ENCODE measurements at places on chromosomes 1 and 21.

DNA sequence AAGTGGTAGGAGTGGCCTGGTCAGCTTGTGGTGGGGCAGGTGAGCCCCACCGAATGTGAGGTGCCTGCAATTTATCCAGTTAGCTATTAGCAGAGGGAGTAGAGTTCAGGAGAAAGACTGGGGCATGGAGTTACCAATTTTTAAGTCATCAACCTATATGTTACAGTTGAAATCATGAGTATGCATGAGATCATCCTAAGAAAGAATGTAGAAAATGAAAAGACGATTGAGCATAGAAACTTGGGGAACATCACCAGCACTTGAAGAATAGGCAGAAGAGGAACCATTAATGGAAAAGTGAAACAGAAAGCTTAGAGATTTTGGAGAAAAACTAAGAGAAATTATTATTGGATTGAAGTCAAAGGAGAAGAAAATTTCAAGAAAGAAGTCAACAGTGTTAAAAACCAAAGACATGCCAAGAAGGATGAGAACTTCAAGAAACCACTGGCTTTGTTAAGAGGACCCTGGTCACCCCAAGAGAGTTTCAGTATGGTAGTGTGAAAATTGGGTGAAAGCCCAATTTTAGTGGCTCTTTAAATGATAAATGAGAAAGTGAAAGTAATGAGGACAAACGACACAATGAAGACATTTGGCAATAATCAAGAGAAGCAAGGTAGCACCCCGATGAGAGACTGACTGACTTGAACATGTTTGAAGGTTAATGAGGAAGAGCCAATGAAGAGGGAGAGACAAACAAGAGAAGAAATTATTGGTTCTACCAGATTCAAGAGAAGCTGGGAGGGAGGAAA is 36.7 kb downstream of the DNASE2B start:
- DNase-seq = no peak

DNA sequence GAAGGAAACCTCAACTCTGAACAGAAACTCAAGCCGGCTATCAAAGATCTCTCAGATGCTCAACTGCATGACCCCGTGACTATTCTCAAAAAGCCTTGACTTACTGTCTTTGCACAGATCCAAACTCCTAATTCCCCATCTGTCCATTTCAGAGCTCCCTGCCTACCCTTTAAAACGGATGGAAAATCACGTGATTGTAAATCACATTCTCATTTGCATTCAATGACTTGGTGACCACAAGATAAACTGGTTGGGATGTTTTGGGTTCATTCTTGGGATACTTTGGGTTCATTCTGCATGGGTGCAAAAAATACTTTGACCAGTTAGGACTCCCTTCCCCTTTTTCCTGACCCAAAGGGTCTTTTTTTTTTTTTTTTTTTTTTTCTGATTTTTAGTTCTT is 41.3 kb upstream of the RUNX1 start:
- no peak for DNase-seq

- DNase-seq = no peak
Measured at GRCh38 chr1:10830961-10831668, 34.7 kb upstream of the CASZ1 start.

- no peak for DNase-seq
Measured at GRCh38 chr21:35764586-35764985, 295.7 kb downstream of the SETD4 start.

DNA sequence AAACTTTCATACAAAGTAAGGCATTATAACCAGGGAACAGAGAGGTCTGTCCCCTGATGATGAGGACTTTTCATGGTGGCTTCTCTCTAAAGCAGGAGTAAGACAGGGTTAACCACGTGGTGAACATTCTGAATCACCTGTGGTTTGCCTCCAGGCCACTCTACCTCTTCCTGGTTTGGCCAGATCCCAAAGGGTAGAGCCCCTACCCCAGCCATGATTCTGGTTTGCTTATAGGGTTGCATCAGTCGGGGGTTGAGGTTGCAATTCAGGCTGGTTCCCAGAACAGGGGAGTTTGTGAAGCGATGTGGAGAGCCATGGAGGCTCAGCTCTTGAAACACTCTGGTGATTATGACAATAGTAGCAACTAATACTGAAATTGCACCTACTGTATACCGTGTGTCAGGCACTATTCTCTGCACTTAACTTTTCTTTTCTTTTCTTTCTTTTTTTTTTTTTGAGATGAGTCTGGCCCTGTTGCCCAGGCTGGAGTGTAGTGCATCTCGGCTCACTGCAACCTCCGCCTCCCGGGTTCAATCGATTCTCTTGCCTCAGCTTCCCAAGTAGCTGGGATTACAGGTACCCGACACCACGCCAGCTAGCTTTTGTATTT is 8.3 kb downstream of the CNR2 start:
- no peak for DNase-seq

DNA sequence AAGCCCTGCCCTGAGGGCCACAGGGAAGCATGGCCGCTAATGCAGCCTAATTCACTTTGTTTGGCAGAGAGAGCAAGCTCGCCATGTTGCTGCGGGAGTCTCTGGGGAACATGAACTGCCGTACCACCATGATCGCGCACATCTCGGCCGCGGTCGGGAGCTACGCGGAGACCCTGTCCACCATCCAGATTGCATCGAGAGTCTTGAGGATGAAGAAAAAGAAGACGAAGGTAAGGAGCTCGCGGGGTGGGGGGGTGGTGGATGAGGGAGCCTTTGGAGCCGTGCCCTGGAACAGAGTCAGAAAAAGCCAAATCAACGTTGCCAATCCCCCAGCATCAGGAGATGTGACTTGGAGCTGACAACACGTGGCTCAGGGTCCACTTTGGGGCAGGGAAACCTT is 529.4 kb downstream of the KIF26B start:
- DNase-seq = no peak

- no peak for DNase-seq
Measured at GRCh38 chr1:62177621-62178020, 17.0 kb upstream of the L1TD1 start.

DNA sequence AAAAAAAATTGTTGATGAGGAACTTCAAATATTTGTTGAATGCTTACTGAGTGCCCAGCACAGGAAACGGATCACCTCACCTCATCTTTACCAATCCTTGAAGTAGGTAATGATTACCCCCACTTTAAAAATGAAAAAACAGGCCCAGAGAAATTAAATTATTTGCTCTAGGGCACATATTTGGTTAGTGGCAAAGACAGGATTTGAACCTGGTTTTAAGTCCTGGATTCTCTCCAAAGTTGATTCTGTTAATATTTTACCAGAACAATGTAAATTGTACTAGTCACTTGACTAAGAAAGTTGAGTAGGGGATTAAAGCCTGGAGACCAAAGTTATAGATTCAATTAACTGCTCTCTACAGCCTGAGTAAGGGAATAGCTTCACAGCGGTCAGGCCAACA is 97.9 kb downstream of the GIPC2 start:
- DNase-seq = no peak

- DNase-seq = no peak
Measured at GRCh38 chr21:34545079-34545884, 33.3 kb upstream of the KCNE1 start.

DNA sequence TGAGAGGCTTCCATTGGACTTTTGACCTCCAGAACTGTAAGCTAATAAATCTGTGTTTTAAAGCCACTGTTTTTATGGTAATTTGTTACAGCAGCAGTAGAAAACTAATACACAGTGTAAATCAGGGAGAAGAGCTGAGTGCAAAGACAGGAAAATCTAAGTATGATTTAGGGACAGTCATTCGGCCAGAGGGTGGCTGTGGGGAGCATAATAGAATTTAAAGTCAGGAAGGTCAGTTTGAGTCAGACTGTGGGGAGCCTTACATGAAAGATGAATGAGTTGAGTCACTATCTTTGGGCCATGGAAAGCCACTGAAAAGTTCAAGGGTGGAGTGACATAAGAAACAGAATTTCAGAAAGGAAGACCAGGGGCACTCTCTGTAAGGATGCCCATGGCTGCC is 52.4 kb upstream of the SSX2IP start:
- DNase-seq = no peak

- no peak for DNase-seq
Measured at GRCh38 chr1:207003210-207003609, 29.3 kb downstream of the C1orf116 start.

DNA sequence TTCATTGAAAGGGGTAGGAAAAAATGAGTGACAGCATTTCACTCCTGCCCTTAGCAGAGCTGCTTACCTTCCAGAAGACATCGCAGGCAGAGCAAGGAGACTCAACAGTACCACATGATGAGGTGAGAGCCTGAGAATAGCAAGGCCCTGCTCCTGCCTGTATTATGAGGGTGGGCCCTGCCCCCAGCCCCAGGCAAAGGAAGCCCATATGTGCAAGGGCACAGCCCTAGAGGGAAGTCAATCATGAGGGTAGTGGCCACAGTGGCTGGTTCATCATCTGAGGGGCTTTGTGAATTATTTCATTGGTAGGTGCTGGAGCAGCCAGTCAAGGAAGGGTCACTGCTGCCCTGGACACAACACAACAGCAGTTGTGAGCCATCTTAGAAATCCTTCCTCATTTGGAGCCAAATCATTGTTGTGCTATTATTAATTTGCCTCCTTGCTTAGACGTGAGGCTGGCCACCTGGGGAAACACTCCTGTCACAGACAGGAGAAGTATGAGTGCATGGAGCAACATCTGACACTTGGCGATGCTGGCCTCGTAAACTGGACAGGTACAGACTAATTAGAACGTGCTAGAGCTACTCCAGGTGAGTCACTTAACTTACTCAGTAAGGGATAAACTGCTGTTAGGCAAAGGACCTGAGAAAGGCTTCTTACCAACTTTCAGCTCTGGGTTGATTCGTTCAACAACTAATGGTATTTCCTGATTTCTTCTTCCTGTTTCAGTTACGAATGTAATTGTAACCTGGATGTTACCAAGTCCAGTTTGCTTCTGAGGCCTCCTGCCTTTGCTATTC is 22.7 kb upstream of the ACBD6 start:
- no peak for DNase-seq

DNA sequence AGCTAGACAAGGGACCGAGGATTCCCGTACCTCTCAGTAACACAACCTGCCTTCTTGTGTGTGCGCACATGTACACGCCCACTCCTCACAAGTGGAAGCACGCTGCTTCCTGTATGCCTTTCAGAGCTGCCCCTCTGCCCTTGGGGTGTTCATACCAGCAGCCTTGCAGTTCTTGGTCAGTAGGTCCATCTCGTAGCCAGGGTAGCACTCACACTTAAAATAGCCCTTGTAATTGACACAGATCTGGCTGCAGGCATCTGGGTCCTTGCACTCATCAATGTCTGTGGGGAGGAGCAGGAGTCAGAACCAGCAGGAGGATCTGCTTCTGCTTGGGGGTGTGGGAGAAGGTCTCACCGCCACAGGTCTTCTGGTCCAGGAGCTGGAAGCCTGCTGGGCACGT is 32.6 kb upstream of the MAGOH start:
- no peak for DNase-seq

GRCh38 chr1:211524521-211524920 is 32.6 kb upstream of the RD3 start:
- DNase-seq = no peak

GRCh38 chr1:207495801-207496792 is at the start of gene CR1:
Gene CR1 (plus strand): TSS chr1:207496157. CDS start chr1:207496268, 111 bp downstream.
- no peak for DNase-seq

- DNase-seq = no peak
Measured at GRCh38 chr1:52867087-52867863, 24.7 kb downstream of the ZYG11A start.

DNA sequence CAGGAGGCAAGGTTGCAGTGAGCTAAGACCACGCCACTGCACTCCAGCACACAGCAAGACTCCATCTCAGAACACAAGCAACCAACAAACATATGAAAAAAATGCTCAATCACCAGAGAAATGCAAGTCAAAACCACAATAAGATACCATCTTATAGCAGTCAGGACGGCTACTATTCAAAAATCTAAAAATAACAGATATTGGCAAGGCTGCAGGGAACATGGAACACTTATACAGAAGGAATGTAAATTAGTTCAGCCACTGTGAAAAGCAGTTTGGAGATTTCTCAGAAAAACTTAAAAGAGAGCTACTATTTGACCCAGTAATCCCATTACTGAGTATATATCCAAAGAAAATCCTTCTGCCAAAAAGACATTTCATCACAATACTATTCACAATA is 27.6 kb upstream of the POGK start:
- no peak for DNase-seq

DNA sequence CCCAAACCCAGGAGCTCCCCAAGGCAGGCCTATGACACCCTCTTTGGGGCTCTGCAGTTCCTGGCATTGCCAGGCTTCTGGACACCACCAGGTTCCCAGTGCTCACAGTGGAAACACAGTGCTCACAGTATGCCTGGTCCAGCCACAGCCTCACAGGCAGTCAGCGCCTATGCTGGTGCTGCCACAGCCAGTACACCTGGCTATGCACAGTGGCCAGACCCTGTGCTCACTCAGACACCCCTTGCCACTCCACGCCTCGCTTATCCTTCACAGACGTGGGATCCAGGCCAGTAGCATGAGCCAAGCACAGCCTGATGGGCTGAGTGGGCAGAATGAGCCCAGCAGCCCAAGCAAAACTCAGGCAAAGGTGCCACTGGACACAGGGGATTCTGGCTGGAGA is 579.2 kb upstream of the ADGRL2 start:
- no peak for DNase-seq
